Adipocyte (in vitro differentiated cells): ENCODE measurements at places on chromosomes 12 and 14.

DNA sequence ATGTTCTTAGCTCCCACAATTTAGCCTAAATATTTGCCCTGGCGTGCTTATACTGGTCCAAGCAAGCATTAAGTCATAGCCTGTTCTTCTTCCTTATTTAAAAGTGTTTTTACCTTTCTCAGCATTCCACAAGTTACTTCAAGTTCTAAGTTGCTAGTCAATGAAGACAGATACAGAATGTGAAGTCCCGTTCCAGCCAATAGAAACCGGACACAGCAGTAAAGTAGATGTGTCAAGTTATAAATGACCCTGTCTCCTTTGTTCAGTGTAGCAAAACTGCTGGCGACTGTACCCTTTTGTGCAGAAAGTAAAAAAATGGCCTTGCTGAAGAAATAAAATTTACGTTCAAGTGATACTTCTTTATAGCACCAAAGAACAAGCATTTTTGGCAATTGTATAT, 3.9 kb downstream of the SNAPC1 start:
- no peak for DNase-seq

GRCh38 chr14:96051231-96051630, 12.1 kb downstream of the C14orf132 start:
- DNase-seq = no peak

GRCh38 chr12:3222979-3223378, 145.8 kb downstream of the TSPAN9 start:
- DNase-seq = no peak

- no peak for DNase-seq
Measured at GRCh38 chr12:62718762-62719426, 216.1 kb downstream of the PPM1H start.

DNA sequence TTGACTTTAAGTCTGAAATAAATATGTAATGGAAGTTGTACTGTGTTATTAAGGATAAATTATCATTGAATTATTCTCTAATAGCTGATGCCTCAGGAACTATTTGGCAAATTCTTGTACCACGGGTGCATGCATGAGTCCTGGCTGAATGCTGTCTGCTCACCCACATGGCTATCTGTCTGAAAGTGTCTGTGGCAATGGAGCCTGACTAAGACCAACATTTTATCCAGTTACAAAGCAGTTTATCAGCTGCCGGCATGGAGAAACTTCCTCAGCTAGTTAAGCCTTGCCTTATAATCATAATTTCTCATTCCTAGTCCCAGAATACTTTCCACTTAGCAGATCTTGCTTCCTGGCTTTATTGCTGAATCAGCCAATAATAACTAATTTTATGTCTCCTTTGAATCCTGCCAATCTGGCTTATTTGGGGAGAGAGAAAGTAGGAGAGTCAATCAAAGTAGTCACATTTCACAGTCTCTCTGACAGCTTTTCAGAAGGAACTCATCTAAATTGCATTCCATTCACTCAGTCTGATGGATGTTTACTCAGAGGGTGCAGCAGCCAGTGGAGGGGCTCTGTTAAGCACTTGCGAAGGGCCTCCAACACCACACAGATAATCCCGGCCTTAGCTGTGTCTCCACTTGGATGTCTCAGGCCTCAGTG, 280.6 kb upstream of the CLEC14A start:
- DNase-seq = no peak

GRCh38 chr14:92846162-92846897, 52.2 kb downstream of the GOLGA5 start:
- peak; percentile 28 for DNase-seq

- DNase-seq = peak; percentile 52
Measured at GRCh38 chr14:34851395-34851794, 23.8 kb downstream of the BAZ1A start.

DNA sequence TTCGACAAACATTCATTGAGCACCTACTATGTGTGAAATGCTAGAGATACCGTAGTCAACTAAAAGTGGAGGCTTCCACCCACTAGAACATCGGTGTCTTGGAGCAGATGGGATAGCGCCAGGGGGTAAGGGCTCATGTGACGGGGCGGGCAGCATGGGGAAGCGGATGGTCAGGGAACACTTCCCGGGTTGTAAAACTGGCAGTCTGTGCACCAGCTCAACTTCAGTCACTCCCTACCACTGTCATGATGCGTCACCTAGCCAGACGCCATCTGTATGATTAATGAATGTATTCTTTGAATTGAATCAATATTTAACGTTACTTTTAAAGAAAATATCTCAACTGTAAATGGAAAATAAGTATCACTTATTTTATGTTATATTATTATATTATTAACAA, 93.5 kb downstream of the PIWIL1 start:
- no peak for DNase-seq

- DNase-seq = peak; percentile 28
Measured at GRCh38 chr14:73851000-73851399, 631 bp upstream of the PTGR2 start.

GRCh38 chr14:39860596-39861228, 428.5 kb upstream of the FBXO33 start:
- no peak for DNase-seq

- no peak for DNase-seq
Measured at GRCh38 chr12:42987216-42987650, 397.7 kb upstream of the PRICKLE1 start.

- no peak for DNase-seq
Measured at GRCh38 chr14:68628605-68629310, 164.1 kb downstream of the ZFP36L1 start.

DNA sequence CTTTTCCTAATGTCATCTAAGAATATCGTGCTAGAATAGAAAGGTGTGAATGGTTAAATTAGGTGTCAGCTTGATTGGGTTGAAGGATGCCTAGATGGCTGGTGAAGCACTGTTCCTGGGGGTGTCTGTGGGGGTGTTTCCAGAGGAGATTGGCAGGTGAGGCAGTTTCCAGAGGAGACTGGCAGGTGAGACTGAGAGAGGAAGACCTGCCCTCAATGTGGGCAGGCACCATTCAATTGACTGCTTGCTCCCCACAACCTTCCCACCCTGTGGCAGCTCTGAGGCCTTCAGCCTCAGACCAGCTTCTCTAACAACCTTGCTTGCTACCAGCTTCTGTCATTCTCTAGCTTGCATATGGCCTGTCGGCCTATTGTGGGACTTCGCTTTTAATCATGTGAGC, 9.2 kb downstream of the RNASE9 start:
- no peak for DNase-seq

- DNase-seq = peak; percentile 98
Measured at GRCh38 chr12:25829192-25829591, 129.3 kb upstream of the RASSF8 start.

DNA sequence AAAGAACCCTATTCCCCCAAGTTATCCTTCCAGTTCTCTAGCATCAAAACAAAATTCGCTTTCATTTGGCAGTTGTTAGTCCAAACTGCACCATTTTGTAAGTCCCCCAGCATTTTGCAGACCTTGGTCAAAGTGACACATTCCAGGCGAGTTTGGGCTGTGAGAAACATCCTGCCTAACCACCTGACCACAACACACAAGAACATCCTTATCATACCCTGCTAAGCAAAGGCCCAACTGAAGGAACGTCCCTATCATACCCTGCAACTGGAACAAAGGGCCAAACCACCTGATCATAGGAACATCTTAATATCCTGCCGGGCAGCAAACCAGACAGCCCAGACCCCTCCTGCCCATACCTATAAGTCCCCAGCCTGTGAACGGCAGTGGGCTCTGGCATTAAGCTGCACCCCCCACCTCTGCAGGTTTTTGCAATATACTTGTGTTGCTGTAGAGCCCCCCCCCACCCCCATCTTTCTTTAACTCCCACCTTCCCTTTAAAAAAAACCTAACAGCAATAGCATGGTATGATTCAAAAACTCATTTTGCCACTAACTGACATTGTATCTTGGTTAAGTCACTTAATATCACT, 2.7 kb downstream of the PCNX4 start:
- no peak for DNase-seq

DNA sequence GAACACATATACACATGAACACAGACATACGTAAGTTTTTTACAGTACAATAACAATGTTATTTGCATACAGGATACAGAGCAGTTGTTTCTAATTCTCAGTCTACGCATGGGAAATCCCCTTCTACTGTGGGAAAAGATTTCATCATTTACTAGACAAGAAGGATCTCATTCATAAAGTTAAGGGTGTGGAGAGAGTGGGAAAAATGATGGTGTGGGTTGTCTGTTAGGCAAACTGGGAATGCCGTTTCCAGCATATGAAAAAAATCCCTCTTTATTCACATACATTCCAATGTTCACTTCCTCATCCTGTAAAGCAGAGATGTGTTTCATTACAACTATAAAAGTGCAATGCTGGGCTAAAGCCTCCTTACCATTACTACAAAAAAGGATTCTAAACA, 120.9 kb downstream of the SINHCAF start:
- peak; percentile 60 for DNase-seq

DNA sequence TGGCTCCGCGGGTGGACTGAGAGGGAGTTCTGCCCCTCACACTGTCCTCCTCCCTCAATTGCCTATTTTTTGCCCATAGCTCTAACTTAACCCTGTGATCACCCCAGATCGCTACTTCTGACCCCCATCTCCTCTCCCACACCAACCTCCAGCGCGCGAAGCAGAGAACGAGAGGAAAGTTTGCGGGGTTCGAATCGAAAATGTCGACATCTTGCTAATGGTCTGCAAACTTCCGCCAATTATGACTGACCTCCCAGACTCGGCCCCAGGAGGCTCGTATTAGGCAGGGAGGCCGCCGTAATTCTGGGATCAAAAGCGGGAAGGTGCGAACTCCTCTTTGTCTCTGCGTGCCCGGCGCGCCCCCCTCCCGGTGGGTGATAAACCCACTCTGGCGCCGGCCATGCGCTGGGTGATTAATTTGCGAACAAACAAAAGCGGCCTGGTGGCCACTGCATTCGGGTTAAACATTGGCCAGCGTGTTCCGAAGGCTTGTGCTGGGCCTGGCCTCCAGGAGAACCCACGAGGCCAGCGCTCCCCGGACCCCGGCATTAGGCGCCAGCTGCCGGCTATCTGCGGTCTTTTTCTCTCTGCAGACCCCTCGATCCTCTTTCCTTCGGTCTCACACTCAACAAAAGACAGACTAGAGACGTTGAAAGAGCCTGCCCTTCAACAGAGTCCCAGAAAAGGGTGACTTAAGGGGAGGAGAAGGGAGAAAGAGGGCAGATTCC, 3.0 kb upstream of the TBX3 start:
- DNase-seq = peak; percentile 59

- no peak for DNase-seq
Measured at GRCh38 chr14:45972416-45972815, 679.2 kb downstream of the RPL10L start.

DNA sequence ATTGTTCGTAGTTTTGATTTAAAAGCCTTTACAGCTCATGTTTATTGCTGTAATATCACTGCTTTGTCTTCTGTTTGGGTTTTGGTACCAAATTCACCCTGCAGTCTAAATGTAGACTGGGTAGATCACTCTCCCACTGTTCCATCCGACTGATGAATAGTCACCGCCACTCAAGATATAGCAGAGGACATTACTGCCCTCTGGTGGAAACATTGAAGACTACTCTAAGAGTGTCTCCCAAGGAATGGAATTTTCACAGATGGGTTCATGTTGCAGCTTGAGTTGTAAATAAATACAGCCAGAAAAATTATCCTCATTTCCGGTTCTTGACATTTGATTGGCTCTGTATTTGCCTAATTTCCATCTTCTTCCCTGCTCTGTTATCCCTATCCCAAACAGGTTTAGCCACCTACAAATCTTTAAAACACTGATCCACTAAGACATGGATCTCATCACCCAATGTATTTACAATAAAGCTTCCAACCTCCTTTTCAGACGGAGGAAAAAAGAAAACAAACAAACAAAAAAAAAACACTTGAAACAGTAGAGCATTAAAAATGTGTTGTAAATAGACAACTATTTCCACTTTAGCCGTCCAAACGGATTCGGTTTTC, 198.3 kb upstream of the CPNE8 start:
- peak; percentile 53 for DNase-seq

DNA sequence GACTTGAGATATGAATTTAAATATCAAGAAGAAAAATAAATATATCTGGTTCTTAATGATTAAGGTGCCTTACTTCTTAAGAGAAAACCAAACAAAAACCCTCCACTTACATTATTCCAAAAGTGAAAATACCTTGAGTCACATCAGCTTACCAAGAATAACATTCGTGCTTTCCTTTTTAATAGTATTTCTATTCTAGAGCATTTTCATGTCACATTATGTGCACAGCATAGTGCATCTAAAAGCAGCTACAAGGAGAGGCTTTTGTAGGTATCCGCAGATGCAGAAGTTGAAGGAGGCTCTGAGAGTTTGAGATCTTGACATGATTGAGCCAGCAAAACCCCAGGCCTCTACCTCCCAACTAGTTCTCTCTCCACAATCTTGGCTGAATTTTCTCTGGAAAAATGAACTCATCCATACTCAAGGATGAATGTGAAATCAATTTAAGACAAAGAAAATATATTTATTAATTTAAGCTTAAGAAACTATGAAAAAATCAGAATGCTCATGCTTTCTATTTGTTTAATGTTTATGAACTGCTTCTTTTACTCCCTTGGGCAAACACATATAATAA, 275.0 kb downstream of the AKAP6 start:
- DNase-seq = no peak

DNA sequence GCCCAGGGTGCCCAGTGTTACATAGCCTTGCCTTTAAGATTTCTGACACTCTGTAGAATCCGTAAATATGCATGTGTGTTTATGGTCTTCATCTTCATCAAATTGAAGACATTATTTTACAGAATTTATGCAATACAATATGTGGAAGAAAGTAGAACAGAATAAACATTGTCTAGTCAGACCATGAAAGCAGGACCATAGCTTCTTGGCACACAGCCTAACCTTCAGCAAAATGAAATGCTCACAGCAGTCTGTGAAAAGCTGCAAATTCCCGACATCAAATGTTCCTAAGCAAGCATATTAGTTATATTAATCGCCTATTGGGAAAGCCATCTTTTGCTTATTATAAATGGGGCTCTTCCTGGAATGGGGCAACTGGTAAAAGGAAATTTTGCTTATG, 111.3 kb upstream of the GARIN2 start:
- DNase-seq = peak; percentile 7

- DNase-seq = peak; percentile 86
Measured at GRCh38 chr12:53097564-53098353, at the start of gene IGFBP6. Gene IGFBP6, plus strand, starts transcription at chr12:53097667. Its CDS starts 51 bp downstream, at chr12:53097718.

DNA sequence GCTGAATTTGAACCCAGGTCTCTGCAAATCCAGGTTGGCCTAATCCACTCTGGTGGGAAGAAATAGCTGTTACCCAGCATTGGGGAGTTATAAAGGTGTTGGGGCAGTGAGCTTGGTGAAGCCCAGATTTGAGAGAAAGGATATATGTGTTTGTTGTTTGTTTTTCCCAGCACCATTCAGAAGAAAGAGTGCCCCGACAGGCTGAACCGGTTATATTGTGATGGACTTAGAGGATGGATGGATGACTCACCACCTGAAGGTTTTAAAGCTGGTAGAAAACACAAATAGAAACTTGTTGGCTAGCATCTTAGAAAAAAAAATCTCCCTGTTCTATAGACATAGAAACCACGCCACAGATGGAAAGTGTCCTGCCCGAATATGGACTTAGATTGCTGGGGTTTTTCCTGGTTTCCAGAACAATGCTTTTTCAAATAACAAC, 404.6 kb downstream of the MED13L start:
- no peak for DNase-seq

- DNase-seq = peak; percentile 73
Measured at GRCh38 chr12:6647083-6647604, at the start of gene ACRBP. Gene ACRBP, minus strand, starts transcription at chr12:6647432. Its CDS starts 66 bp downstream, at chr12:6647366.

- no peak for DNase-seq
Measured at GRCh38 chr12:42320796-42321195, 5.1 kb downstream of the ZCRB1 start.
